Calu3 (cell line): ENCODE measurements at places on chromosomes 13 and 19. TPM values are rescaled to one million over a fixed set of nuclear protein-coding genes. Genes with fewer than 3 reads are reported as not detected.

The ZNF99 gene
- not detected in 2 replicates for total RNA-seq

DNA sequence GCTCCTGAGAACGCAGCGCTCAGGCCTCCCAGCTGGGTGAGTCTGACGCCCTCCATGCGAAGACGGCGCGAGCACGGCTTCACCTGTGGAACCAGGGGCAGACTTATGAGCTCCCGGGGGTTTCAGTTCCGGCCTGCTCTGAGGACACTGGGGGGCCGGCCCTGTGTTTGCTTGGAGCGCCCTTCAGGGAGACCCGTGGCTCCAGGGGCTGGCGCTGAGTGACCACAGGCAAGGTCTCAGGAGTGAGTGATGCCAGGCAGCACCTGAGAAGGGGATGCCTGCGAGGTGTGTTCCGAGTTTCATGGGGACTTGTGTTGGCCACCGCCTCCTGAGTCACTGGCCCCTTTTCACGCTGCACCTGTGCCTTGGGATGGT is 4.5 kb downstream of the MCF2L start:
- no peak overlapping the region for H3K27ac ChIP-seq
- H3K4me1 ChIP-seq = no peaks in the 10 kb centered on the region
- no peaks in the 10 kb centered on the region for H3K27me3 ChIP-seq
- H3K4me3 ChIP-seq = no peak overlapping the region

DNA sequence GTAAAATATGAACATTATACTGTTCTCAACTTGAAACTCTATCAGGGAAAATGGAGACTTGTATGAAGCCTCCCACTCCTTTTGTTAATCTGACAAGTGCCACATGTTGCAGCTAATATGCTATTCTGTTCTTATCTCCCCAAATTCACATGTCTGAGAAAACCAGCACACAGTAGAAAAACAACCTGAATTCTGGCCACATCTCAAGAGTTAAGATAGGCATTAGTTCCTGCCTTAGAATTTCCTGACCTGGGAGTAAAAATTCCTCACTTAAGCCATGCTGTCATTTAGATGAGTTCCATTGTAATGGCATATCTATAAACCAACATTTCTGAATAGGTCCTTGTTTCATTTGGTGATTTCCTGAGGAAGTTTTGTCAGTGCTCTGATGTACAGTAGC is 1098.5 kb downstream of the EFNB2 start:
- no peaks in the 10 kb centered on the region for H3K27me3 ChIP-seq
- H3K4me3 ChIP-seq = no peak overlapping the region
- no peaks in the 10 kb centered on the region for H3K36me3 ChIP-seq
- H3K27ac ChIP-seq = no peak overlapping the region
- H3K4me1 ChIP-seq = no peaks in the 10 kb centered on the region

- H3K4me1 ChIP-seq = peaks cover 22% of the 10 kb centered on the region
- peak overlapping the region; percentile 50 for H3K4me3 ChIP-seq
- no peaks in the 10 kb centered on the region for H3K27me3 ChIP-seq
- peak overlapping the region; percentile 93 for H3K27ac ChIP-seq
- peak; percentile 6 for DNase-seq
Observed at GRCh38 chr13:106104281-106104901, 431.1 kb downstream of the EFNB2 start.

GRCh38 chr13:84265257-84265764 is 383.0 kb upstream of the SLITRK1 start:
- no peak for DNase-seq
- no peaks in the 10 kb centered on the region for H3K4me1 ChIP-seq

DNA sequence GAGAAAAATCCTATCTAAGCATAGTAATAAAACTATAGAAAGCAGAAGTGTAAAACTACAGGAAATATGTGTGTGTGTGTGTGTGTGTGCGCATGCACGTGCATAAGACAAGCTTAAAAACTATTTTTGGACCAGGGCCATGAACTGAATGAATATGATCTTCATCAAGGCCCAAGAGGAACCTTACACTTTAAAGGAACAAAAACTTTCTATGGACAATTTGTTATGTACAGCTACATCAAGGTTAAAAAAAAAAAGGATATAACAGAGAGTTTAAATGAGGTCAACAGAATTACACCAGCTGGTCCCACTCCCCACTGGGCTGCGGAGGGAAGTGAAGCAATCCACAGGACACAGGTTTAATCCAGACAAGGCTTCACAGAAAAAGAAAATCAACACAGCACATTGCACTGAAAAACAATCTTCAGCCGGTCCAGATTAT is 151.1 kb downstream of the LHFPL6 start:
- H3K36me3 ChIP-seq = no peaks in the 10 kb centered on the region
- peaks cover 23% of the 10 kb centered on the region for H3K27me3 ChIP-seq
- H3K4me3 ChIP-seq = no peak overlapping the region

- no peak overlapping the region for H3K4me3 ChIP-seq
- no peaks in the 10 kb centered on the region for H3K4me1 ChIP-seq
- DNase-seq = no peak
- H3K36me3 ChIP-seq = no peaks in the 10 kb centered on the region
Observed at GRCh38 chr13:31518645-31519044, 220.7 kb upstream of the RXFP2 start.

DNA sequence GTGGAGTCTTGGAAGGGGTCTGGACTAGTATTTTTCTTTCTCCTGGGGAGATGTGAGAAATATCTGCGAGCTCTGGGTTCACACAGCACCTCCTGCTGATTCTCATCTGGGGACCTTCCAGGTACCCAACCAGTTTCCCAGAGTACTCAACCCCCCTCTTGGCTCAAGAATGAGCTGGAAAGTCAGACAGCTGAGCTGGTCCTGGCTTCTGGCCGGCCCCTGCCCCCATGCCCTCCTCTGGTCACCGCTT is 2.2 kb upstream of the PDE4A start:
- H3K4me1 ChIP-seq = peaks cover 18% of the 10 kb centered on the region
- no peak overlapping the region for H3K4me3 ChIP-seq
- DNase-seq = no peak
- H3K27ac ChIP-seq = no peak overlapping the region
- peaks cover 7% of the 10 kb centered on the region for H3K36me3 ChIP-seq
- H3K27me3 ChIP-seq = peaks cover 68% of the 10 kb centered on the region

DNA sequence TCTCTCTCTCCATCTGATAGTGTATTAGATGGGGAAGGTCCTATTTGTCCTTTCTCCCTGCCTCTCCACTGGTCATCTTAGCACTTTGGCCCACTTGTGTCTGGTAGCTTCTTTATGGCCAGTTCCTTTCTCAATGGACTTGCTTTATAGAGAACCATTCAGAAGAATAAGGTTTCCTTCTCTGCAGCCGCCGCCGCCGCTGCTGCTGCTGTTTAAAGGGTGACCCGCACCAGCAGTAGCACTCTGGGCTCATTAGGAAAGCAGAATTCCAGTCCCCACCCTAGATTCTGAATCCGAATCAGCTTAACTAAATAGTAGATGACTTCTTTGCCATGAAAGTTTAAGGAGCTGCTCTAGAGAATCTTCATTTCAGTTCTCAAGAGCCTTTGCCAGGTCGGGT is 490.2 kb downstream of the FOXO1 start:
- peaks cover 4% of the 10 kb centered on the region for H3K4me1 ChIP-seq
- DNase-seq = no peak
- H3K4me3 ChIP-seq = no peak overlapping the region
- no peak overlapping the region for H3K27ac ChIP-seq
- H3K36me3 ChIP-seq = no peaks in the 10 kb centered on the region
